ENCODE measurements at places on chromosomes 11 and 22.

- no peak for DNase-seq
Measured at GRCh38 chr11:14451825-14452224, 47.8 kb downstream of the COPB1 start.

DNA sequence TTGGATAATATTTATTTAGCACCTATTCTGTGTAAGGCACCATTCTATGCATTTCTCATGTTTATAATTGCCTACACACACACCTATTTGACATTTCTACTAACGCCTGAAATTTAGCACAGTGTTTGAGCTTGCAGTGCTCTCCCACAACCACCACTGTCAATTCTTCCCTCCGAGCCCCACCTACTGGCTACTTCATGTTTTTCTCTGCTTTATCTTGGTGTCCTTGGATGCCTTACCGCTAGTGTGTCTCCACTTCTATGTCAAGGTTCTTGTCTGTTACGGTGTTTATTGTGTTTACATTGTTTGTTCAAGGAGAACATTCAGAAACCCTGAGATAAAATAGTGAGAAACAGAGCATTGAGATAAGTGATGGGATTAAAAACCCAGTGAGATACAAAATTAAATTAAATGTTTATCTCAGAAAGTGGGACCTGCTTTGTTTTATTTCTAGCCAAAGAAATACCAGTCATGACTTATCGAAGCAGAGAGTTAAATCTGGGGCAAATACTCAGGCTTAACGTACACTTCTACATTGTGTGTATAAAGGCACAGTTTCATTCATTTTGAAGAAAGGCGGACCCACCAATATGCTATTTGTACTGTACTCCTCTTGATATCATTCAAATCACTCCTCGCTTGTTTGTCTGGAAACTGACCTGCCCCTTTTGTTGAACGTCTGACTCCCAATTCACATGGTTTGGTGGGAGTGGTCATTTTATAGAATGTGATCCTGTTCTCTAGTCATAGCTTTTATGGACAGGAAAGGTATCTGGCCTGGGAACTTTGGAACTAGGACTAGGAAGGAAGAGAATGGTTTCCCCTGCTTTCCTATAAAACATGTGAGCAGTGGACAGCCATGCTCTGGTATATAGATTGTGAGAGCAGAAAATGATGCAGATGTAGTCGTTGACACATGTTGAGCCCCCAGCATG lies 39.2 kb upstream of the SLC36A4 start:
- DNase-seq, result no peak

DNA sequence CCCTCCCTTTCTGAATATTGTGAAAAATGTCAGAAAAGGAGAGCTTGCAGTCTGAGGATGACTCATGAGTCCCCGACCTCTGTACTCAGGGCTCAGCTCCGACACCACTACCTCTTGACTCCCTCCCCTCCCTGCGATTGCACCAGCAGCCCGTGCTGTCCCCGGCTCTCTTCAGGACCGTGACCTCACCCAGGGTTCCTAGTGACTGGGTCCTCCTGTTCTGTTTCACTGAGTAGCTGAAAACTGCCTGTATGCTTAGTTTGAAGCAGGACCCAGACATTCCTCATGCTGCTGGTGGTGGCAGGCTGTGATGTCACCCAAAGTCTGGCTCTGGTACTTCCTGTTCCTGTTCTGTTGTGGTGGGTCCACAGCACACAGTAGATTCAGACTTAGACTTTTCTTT lies 11.7 kb downstream of the PHRF1 start:
- peak; percentile 52 for DNase-seq

GRCh38 chr11:73316422-73316821 lies 8.3 kb downstream of the ARHGEF17 start:
- no peak for DNase-seq

DNA sequence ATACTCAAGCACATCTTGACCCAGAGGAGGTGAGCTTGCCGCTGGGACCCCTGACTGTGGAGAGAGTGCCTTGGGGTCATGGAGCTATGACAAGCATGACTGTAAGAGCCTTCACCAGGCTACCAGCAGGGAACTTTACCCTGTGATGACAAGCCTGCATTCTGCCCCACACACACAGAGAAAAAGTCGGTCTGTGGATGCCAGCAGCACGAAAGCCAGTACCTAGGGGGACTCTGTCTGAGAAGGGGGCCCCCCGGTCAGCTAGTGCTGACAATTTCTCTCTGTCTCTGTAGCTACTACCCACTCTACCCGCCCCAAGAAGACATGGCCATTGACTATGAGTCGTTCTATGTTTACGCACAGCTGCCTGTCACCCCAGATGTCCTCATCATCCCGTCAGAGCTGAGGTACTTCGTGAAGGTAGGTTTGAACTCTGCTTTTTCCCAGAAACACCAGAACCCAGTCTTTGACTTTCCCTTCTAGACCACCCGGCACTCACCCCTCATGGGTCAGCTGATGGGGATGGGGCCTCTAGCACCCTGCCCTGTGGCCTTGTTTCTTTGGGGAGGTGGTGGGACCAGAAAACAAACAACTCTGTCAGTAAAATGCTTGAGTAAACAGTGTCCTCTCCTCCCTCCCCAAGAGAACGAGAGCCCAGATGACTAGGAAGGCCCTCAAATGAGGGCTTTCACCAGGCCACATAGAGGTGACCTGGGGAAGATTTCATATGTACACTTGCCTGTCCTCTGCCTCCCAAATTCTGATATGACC lies 18.9 kb upstream of the CDC42EP2 start:
- no peak for DNase-seq

DNA sequence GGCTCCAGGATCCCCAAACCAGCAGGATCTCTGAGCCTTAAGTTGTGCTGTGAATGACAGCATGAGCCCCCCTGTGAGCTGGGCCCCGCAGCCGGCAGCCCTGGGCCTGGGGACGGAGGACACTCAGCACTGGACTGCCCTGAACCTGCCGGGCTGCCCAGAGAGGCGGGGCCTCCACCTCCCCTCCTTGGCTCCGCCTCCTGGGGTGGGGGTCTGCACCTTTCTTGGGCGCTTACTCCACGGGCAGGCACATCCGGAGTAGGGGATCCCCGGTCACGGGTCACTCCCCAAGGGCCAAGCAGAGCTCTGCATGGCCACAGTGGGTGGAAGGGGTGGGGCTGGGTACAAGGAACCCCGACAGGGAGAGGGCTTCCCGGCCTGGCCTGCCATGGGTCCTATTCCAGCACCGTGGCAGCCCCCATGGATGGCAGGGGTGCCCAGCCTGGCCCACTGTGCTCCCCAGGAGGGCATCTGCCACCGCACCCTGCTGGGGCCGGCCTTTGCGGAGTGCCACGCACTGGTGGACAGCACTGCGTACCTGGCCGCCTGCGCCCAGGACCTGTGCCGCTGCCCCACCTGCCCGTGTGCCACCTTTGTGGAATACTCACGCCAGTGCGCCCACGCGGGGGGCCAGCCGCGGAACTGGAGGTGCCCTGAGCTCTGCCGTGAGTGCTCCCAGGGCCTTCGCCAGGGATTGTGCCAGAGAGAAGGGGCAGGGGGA lies 5.4 kb downstream of the MUC5B start:
- no peak for DNase-seq

DNA sequence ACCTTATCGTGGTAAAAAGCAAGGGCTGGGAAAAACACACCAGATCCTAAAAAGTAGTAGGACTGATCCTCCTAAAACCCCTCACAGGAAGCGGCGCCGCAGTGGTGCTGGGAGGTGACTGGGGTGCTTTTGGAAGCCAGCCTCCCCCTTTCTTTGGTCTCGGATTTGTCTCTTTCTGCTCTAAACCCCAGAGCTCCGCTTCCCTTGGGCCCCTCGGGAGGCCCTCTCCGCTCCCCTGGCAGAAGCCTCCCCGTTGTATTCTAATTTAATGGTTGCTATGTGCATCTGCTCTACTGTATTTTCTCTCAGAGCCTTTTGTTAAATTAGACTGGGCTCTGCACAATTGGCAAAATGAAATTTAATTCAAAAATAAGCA lies 587.7 kb downstream of the OPCML start:
- DNase-seq, result no peak

- no peak for DNase-seq
Measured at GRCh38 chr11:1327064-1327460, 17.6 kb upstream of the TOLLIP start.

GRCh38 chr11:88313441-88313840 lies 24.1 kb downstream of the CTSC start:
- no peak for DNase-seq

DNA sequence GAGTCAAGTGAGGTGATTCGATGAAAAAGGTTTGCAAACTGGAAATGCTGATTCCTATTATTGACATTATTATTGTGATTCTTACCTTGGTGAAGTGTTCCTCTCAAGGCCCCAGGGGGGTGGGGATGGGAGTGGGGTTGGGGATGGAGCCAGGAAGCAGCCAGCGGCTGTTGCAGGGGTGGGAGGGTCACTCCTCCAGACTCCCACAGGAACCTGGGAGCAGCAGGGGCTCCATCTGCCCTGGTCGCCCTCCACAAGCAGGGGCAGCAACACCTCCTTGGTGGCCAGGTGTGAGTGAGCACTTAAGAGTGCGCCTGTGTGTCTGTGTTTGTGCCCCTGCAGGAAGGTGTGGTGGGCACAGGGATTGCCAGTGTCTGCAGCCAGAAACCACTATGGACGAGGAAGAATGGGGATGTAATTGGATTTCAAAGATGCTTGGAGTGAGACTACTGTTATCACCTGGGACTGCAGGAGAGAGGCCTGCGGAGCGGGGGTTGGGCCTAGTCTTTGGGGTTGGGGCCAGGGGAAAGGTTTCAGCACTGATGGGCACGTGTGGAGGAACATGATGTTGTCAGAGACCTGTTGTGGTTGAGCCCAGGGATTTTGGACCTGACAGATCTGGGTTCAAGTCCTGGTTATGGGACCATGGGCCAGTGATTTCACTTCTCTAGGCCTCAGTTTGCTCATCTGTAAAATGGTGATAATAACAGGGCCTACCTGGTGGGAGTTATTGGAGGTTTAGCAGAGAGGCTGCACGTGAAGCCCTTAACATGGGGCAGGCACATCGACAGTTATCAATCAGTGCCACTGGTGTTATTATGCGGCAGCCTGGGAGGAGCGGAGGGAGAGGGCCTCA lies 3.6 kb upstream of the TP53I11 start:
- DNase-seq, result no peak

DNA sequence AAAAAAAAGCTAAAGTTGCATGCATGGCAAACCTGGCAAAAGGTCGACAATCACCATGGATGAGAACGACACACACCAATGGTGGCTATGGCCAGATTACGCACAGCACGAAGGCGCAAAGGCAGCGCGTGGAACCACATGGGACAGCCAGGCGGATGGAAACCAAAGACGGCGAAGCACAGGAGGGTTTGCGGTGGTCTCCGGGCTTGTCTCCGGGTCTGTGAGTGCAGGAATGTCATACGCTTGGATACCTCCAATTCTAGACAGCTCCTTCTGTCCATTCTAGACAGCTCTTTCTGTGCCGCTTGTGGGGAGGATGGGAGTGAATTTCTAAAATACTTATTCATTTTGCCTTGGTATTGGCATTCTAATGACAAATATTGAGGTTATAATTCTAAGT lies 685.4 kb downstream of the BRD1 start:
- no peak for DNase-seq

DNA sequence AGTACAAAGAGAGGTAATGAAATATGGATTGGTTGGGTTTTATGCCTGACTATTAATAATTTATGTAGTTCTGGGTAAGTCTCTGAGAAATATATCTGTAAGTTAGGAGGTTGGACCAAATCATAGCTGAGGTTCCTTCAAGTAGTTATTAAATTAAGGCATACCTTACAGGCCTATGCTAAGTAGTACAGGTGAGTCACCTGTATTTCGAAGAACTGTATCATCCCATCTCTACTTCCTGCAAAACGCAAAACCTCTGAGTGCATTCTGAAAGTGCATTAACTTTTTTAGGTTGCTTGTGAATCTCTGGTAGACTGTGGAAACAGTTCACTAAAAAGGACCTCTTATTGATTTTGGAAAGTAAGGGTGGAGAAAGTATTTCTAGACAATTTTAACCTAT lies 37.1 kb downstream of the APOL5 start:
- DNase-seq, result no peak

DNA sequence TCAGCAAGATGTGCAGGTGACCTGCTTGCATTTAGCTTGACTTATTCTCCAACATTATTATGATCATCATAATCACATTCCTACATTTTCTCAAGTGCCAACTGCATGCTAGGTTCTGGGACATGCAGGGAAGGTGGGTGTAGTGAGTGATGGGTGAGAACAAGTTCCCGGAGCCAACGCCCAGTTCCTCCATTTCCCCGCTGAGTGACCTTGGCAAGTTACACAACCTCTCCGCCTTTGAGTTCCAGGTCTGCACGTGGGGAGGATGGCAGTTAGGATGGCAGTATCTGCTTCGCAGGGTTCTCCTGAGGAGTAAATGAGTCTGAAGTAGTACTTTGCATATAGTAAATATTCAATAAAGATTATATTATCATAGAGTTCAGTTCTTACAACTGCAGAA lies 140.3 kb downstream of the GRIK4 start:
- DNase-seq, result no peak

GRCh38 chr22:19446603-19447329 lies 745 bp downstream of the C22orf39 start:
- no peak for DNase-seq

DNA sequence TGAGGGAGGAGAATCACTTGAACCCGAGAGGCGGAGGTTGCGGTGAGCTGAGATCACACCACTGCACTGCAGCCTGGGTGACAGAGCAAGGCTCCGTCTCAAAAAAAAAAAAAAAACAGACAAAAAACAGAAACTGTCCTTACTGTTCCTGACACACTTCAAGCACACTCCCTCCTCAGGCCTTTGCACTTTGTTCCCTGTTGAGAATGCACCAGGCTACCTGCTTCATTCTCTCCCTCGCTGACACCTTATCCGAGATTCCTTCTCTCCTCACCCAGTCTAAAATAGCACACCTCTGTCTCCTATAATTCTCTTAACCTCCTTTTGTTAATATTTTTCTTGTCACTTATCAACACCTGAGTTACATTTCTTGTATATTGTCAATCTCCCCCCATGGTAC lies 32.3 kb upstream of the TECTA start:
- DNase-seq, result no peak

DNA sequence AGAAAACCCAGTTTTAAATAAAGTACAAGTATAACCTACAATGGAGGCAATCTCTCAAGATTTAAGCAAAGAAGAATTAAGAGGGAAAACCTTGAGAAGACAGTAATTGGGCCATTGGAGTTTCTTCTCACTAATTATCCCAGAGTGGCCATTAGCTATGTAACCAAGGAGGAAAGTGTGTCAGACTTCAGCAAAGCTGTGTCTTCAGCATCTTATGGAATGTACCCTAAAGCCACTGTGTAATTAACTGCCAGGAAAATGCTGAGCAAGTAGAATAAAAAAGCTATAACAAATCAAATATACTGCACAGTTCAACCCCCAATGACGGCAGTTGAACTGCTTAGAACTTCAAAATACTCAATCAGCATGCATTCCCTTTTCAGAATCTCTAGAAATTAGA lies 261.6 kb downstream of the TTC28 start:
- DNase-seq, result no peak

Data from activated CD8-positive, alpha-beta memory T cell treated with anti-CD3 and anti-CD28 coated beads for 4 hours (primary cell).